Panc1 (cell line): ENCODE measurements at places on chromosomes 12 and 14.

DNA sequence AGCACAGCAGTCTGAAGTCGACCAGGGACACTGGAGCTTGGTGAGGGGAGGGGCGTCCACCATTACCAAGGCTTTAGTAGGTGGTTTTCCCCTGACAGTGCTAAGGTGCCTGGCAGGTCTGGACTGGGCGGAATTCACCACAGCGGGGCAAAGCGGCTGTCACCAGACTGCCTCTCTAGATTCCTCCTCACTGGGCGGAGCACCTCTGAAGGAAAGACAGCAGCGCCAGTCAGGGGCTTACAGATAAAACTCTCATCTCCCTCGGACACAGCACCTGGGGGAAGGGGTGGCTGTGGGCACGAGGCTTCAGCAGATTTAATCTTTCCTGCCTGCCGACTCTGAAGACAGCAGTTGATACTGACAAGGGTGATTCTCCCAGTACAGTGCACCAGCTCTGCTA is 39.1 kb downstream of the DDHD1 start:
- DNase-seq, result no peak

GRCh38 chr14:55938249-55938791 is 179.9 kb upstream of the PELI2 start:
- DNase-seq, result no peak

- DNase-seq, result no peak
Measured at GRCh38 chr12:130162267-130162666, at the start of gene FZD10. FZD10 (plus strand) TSS chr12:130162464; CDS start chr12:130162943, 479 bp downstream.

DNA sequence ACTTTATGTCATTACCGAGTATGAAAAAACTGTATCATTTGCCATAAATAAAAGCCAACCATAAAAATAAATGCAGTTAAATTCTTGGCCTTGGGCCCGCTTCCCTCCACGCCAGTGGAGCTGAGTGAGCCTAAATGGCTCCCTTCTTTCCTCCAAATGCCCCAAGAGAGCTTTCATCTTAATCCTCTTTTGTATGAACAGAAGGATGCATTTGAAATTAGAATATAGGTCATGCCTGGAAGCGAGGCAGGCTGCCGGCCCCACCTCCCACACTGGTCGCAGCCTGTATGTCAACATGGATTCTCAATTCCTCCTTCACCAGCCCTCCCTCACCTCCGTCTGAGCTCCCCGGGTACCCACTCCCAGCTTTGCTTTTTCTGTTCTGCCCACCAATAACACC is 245.7 kb downstream of the SLC15A4 start:
- DNase-seq, result no peak

GRCh38 chr14:75301666-75302325 is 23.2 kb downstream of the FOS start:
- no peak for DNase-seq

- no peak for DNase-seq
Measured at GRCh38 chr14:104424406-104425072, 155.0 kb upstream of the C14orf180 start.
